ENCODE measurements at places on chromosomes 11 and 22. TPM values are rescaled to one million over a fixed set of nuclear protein-coding genes. Genes with fewer than 3 reads are reported as not detected.

Gene SERHL2
- total RNA-seq = 2.1 TPM

Gene RAG1
- total RNA-seq = 0.38 TPM

Gene BRSK2
- 0.46 TPM for total RNA-seq

Gene SLC22A8
- not detected for total RNA-seq

Gene TP53I11
- 12.5 TPM for total RNA-seq

Gene TENM4
- total RNA-seq = not detected

- peak; percentile 91 for DNase-seq
Measured at GRCh38 chr11:133945087-133945974, 11.4 kb downstream of the IGSF9B start.

DNA sequence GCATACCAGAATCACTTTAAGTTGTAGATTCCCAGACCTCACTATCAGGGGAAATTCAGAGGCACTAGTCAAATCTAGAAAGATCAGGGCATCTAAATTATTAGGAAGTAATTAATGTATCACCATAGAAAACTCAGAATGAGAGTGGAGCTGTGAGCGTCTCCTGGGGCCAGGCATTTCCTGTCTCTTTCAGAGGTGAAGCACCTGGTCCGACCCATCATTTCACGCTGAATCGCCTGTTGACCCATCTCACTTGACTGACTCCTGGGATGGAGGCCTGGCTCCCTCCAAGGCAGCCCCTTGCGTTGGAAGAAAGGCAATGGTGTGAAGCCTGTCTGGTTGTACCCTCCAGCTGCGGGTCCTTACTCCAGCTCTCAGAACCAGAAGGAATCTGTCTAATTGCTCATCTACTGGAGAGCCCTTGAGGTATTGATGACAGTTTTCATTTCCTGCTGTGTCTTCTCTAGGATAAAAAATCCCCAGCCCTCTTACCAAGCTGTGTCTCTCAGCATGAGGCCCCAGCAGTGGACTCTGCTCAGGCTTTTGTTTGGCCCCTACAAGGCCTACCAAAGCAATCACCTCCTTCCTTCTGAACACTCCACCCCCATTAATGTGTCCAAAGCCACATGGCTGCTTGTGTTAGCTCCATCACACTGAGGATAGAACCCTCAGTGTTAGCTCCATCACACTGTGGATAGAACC is 93.2 kb upstream of the SYT13 start:
- no peak for DNase-seq

- DNase-seq = no peak
Measured at GRCh38 chr11:74842967-74843366, 94.3 kb downstream of the RNF169 start.

- peak; percentile 8 for DNase-seq
Measured at GRCh38 chr11:41201156-41201555, 258.3 kb downstream of the LRRC4C start.

GRCh38 chr22:32318361-32318760 is 39.3 kb upstream of the RFPL3 start:
- DNase-seq = no peak

GRCh38 chr11:59106363-59107336 is at the start of gene FAM111B:
Gene FAM111B, plus strand, starts transcription at chr11:59107237. Its CDS starts 2,389 bp downstream, at chr11:59109626.
- DNase-seq = peak; percentile 77

DNA sequence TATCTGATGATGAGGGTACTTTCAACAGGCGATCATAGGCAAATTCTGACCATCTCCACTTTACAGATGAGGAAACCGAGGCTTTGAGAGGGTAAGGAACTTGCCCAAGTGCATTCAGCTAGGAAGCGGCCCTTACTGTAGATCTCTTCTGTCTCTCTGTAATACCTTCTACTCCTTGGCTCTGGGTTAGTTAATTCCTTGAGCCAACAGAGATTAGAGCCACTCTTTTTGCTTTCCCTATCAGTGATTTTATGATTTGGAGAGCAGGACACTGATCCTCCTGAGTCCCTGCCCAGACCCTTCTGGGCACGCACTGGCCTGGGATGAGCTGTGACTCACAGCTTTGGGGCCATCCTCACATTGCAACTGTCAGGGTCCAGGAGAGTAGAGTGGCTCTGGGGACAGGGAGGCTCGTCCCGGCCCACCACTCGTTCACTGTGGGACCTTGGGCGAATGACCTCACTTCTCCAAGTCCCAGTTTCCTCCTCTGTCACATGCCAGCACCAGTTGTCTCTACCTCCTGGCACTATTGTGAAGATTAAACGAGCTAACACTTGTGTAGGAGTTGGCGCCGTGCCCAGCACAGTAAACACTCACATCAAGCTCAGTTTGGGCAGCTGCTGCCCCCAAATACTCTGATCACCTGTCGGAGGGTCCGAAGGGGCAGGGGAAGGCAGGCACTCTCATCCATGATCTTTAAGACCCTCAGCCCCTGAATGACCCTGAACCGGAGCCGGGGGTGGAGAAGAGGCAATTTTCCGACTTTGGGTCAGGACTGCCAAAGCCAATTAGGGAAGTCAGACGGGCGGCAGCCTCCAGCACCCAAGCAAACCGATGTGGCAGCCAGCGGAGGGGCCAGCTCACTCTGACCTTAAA is 235.0 kb downstream of the MIAT start:
- DNase-seq = no peak

DNA sequence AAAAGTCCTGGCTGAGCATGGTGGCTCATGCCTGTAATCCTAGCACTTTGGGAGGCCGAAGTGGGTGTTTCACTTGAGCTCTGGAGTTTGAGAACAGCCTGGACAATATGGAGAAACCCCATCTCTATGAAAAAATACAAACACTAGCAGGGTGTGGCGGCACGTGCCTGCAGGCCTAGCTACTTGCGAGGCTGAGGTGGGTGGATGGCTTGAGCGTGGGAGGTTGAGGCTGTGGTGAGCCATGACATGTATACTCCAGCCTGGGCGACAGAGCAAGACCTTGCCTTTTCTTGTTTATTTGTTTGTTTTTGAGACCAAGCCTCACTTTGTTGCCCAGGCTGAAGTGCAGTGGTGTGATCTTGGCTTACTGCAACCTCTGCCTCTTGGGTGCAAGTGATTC is 8.1 kb upstream of the CRY2 start:
- no peak for DNase-seq

GRCh38 chr22:37647928-37648327 is 8.5 kb downstream of the SH3BP1 start:
- DNase-seq = no peak

DNA sequence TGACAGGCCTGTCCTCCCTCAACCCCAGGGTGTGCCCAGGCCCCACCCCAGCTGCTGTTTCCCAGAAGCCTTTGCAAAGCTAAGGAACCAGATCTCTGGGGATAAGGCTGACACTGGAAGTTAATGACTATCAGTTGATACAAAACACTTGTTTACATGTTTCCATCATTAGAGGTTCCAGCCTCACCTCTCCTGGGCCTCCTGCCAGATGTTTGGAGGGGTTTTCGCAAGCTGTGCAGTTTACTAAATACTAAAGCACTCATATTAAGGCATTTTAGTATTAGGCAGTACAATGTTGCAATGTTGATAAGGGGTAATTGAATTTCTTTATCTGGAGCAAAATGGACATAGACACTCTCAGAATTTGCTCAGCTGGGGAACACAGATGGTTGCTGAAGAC is 218.7 kb downstream of the INSC start:
- no peak for DNase-seq

DNA sequence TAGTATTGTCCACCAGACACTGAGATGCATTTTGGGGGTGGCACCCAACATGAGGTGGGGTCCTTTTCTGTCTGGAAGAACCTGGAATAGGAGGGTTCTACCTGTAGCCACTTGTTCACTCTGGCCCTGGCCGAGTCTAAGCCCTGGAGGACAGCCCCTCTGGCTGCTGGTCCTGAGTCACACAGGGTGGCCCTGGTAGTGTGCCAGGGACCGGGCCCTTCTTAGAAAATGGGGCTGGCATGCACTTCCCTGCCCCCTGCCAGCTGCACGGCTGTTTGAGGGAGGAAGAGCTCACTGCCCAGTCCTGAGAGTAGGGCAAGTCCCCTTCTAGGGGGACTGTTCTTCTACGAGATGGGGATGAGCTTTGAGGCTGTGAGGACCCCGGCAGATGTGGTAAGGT is 2.2 kb downstream of the PLCB3 start:
- DNase-seq = no peak

GRCh38 chr11:26557666-26558065 is 14.4 kb downstream of the MUC15 start:
- DNase-seq = no peak

GRCh38 chr11:115389790-115390189 is 114.4 kb downstream of the CADM1 start:
- DNase-seq = no peak
